ENCODE measurements at places on chromosomes 11 and 22.

DNA sequence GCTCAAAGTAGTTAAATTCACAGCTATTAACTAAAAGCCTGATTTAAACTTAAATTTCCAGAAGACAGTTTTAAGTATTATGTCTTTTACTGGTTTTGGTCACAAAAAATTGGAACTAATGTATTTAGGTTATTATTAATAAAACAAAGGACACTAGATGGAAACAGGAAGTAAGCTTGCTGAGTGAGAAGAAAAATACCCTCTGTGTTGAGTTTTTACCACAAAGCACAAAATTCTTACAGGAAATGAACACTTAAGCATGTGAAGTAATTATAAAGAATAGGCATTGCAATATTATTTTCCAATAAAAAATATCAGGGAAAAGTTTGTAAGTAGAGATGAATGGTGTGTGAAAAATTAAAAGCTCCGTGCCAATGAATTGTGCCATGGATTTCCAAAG lies 46.3 kb downstream of the PIK3C2A start:
- peak; percentile 10 for DNase-seq

DNA sequence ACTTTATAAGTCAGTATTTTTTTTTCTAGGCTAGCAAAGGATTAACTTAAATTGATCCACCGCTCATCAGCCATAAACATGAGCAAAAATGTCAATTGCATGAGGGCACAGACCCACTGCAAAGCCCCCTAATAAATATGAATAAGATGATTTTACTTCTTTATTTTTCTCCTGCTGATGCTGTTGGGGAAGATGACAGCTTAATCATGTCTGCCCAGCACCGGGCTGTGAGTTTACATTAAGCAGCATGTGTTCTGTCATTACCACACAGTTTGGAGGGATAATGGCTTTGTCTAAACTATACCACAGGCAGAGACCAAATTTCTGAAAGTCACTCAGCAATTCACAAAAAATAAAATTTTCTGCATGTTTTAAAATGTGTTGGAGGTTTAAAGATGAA lies 346.3 kb downstream of the LRRC4C start:
- no peak for DNase-seq

DNA sequence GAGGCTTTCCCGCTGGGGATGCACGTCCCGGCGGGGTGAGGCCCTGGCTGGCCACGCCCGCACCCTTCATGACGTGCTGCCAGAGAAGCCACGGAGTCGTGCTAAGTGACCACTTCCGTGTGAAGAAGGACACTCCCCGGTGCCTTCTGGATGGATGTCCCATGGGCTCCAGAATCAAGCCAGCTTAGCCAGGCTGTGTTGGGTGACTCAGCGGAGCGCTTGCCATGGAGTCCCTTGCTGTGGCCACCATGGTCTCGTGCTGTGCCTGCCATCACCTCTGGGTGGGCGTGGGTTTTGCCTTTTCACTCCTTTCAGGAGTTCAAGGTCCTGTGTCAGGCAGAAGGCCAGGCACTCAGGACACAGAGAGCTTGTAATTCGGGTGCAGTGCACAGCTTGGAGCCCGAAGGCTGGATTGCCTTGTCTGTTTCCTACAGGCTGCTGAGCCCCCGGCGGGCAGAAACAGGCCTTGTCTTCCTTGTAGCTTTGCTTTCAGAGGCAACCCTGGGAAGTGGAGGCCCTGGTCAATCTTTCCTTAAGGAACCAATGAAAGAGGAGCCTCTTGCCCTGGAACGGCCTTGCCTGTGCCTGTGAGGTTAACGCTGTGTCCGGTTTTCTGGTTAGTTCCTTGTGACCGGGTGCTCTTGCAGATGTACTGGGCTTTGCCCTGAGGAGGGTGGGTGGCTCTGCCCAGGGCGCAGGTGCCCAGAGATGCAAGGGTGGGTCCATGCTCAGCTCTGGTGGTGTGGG lies 268.6 kb downstream of the TBC1D22A start:
- DNase-seq, result no peak

- DNase-seq, result peak; percentile 17
Observed at GRCh38 chr11:35316161-35316560, 103.2 kb downstream of the SLC1A2 start.

GRCh38 chr11:132632641-132633124 lies 899.6 kb downstream of the OPCML start:
- peak; percentile 98 for DNase-seq

- DNase-seq, result no peak
Observed at GRCh38 chr11:120063686-120064340, 74.1 kb downstream of the TRIM29 start.

DNA sequence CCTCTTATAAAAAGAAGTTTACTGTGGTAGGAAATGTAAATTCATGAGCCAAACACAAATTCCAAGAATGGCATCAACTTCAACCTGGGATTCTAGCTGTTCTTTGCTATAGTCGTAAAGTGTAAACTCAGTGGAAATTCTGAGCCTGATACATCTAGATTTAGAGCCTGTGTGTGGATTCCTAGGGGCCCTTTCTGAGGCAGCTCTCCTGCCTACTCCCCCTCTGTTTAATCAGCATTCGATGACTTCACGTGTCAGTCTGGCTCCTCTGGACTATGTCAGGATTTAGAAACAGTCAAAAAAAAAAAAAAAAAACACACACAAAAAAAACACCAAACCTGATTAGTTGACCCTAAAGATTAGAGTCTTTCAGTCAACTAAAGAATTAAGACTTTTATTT lies 93.1 kb upstream of the SC5D start:
- DNase-seq, result no peak

DNA sequence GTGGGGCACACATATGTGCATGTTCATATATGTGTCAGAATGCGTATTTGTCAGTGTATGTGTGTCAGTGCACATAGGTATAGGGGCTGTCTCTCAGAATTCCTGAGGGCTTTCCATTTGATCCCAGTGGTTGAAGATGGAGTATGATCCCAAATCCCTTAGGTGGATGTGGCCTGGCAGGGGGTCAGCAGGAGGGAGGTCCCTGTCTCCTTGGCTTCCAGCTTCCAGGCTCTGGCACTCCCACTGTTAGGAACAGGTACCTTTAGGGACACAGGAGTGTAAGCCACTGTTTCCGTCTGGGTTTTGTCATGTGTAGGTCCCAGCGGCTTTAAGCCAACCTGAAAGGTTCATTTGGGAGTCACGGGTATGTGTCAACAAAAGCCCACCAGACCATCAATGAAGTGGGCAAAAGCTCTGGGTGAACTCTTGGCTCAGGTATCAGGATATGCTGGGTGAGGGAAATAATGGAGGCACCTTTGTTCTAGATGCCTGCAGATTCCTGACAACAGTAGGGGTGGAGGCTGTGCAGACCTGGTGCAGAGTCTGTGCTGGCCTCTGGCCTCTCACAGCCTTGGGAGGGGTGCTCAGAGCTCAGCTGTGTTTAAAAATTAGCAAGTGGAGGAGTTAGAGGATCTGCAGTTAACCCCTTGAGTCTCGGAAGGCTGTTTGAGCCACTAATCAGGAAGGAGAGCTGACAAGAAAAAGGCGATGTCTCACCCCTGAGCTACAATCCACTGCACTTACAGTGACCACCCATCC lies 9.0 kb downstream of the KCNQ1OT1 start:
- DNase-seq, result no peak

- no peak for DNase-seq
Observed at GRCh38 chr11:78384231-78384630, 33.4 kb downstream of the GAB2 start.

- no peak for DNase-seq
Observed at GRCh38 chr11:2662430-2663299, 37.1 kb downstream of the KCNQ1OT1 start.

DNA sequence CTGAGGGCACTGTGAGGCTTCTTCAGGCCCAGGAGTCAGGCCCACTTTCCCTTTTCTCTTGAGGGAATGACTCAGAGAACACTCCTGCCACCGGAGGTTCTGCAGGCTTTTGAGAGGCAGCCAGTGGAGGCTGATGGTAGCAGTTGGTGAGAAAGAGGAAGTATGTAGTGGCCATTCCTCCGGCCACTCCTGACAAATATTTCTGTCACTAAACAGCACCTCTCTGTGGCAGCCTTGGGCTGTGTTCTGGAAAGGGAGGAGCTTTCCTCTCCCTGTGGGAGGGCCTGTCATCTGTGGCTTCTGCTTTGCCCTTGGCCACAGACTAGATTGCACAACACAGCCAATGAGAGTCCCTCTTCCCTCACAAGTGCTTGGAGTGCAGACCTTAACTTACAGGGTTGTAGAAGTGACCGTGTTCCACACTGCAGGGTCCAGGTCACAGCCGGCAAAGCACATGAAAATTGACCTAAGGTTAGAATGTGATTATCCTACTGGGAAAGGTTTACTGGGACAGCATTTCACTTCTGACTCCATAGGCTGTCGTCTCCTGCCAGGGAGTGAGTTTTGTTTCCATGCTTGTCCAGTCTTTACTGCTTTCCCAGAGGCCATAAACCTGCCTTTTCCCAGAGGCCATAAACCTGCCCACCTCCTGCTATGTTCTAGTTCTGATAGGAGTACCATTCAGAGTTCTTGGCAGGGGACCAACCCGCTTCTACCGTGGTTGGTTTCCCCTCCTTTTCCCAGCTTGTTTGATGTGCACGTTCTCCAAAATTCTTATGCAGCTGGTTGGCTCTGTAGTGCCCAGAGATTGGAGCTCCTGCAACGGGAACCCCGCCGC lies 33.3 kb downstream of the MARK2 start:
- DNase-seq, result peak; percentile 91

DNA sequence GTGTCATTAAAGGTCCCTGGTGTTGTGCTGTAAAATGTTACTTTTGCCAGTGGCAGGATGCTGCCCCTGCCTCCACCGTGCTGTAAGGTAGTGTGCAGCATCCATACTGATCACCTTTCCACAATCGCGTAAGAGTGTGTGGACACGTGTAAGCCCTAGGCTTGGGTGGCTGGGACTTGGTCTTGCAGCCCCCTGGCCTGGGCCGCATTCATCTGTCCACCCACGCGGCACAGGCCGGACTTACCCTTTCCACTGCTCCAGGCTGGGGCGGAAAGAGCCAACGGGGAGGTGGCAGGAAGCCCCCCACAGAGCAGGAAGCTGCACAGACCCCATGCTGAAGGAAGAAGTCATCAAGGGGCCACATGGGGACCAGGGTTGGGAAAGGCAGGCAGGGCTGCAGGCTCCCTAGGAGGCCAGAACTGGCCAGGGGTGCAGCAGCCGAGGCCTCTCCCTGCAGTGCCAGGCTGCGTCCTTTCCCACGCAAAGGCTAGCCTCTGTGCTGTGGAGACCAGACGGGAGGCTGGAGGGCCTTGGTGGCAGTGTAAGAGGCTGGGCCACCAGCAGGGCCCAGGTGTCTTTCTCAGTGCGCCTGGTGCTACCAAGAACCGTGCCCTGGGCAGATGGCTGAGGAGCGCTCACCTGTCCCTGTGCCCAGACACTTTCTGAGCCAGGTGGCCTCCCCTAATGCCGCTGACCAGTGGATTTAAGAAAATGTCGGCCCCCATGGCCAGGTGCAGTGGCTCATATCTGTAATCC lies 11.7 kb upstream of the TMEM191C start:
- DNase-seq, result no peak

- DNase-seq, result no peak
Observed at GRCh38 chr11:287821-288477, 977 bp upstream of the PGGHG start.

GRCh38 chr22:46066691-46067090 lies 83.6 kb upstream of the PPARA start:
- no peak for DNase-seq

- no peak for DNase-seq
Observed at GRCh38 chr11:134702827-134703226, 290.8 kb upstream of the B3GAT1 start.

DNA sequence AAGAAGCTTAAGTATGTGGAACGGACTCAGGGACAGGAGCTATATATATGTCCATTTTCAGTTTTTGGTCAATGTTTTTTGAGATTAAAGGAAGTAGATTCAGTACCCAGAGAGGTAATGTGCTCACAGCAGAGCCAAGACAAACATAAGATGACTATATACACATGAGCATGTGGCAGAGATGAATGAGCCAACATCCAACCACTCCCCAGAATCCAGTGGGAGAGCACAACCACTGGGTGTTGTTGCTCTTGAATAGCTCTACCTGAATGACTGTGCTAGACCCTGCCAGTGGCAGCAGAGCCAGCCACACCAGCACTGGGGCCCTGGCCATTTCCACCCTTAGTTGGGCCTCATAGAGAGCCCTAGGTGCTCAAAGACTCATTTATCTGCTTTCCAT lies 10.7 kb upstream of the SYTL2 start:
- DNase-seq, result peak; percentile 51

- no peak for DNase-seq
Observed at GRCh38 chr22:34072585-34072984, 152.3 kb upstream of the LARGE1 start.

- peak; percentile 73 for DNase-seq
Observed at GRCh38 chr11:32213223-32213622, 122.3 kb downstream of the RCN1 start.

GRCh38 chr22:38567531-38568285 lies 2.3 kb downstream of the DMC1 start:
- no peak for DNase-seq

DNA sequence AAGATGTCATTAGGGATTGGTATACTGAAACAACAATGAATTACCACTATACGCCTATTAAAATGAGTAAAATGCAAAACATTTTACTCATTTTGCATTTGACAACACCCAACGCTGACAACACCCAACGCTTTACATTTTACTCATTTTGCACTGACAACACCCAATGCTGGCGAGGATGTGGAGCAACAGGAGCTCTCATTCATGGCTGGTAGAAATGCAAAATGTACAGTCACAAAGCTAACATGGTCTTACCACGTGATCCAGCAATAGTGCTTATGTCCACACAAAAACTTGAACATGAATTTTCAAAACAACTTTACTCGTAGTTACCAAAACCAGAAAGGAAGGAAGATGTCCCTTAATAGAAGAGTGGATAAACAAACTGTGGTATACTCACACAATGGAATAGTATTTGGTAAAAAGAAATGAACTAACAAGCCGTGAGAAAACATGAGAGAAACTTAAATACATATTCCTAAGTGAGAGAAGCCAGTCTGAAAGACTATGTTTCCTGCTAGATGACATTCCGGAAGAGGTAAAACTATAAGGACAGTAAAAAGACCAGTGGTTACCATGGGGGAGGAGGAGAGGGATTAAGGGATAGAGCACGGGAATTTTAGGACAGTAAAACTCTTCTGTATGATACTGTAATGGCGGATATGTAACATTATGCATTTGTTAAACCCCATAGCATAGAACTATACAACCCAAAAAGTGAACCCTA lies 11.4 kb upstream of the MSANTD2 start:
- DNase-seq, result no peak

GRCh38 chr11:49316180-49316579 lies 107.8 kb upstream of the FOLH1 start:
- DNase-seq, result no peak

DNA sequence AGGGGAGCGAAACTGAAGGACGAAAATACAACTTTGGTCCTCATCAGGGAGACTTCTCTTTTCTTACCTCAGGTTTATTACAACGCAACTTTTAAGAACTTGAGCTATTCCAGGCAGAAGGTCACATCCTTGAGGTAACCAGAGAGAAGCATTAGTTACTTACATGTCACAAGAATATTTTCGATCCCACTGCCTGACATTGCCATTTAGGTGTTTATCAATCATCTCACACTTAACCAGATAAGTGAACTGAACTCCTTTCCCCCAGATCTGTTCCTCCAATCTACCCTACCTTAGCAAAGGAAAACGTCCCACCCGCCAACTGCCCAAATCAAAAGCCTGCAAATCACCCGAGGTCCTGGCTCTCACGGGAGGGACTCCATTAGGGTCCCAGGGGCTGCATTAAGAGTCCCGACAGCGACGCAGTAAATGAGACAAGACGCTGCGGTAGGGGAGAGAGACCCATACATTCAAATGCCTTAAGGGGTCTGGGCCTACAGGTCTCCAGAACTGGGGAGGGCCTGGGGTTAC lies 734 bp downstream of the ZNF280B start:
- DNase-seq, result no peak

Data from iris pigment epithelial cell (primary cell).